ENCODE measurements at places on chromosomes 13 and 19. TPM values are rescaled to one million over a fixed set of nuclear protein-coding genes. Genes with fewer than 3 reads are reported as not detected.

The CEP89 gene
- 6.3 TPM for total RNA-seq

The PBX4 gene
- 1.5 TPM for total RNA-seq

The CLEC11A gene
- total RNA-seq: 27.5 TPM

The SYT5 gene
- 0.50 TPM for total RNA-seq

The ZNF816 gene
- 10.1 TPM for total RNA-seq

The NPAS1 gene
- total RNA-seq: 0.26 TPM

The KCNJ14 gene
- 0.50 TPM for total RNA-seq

The ZNF43 gene
- total RNA-seq: 3.1 TPM

The MAP2K7 gene
- 10.4 TPM for total RNA-seq

The COL5A3 gene
- 0.77 TPM for total RNA-seq

The PLIN4 gene
- total RNA-seq: 5.3 TPM

The TMPRSS9 gene
- total RNA-seq: under 0.01 TPM

The PLIN5 gene
- not detected for total RNA-seq

The FGF21 gene
- not detected for total RNA-seq

The LRRC25 gene
- 4.6 TPM for total RNA-seq

The NCCRP1 gene
- total RNA-seq: not detected

The CCDC169 gene
- total RNA-seq: 3.3 TPM

The SYNE4 gene
- under 0.01 TPM for total RNA-seq

The ZNF878 gene
- not detected for total RNA-seq

The IFI30 gene
- 8.8 TPM for total RNA-seq

The ZNF563 gene
- total RNA-seq: 5.3 TPM

The KCNRG gene
- 7.7 TPM for total RNA-seq

The PSENEN gene
- 16.0 TPM for total RNA-seq

The KLK4 gene
- total RNA-seq: not detected

The IRF3 gene
- total RNA-seq: 61.1 TPM

The SSC5D gene
- total RNA-seq: 19.3 TPM

The ERICH4 gene
- not detected for total RNA-seq

The ZNF772 gene
- 16.9 TPM for total RNA-seq

The TRPC4 gene
- total RNA-seq: 1.7 TPM

The CLIP3 gene
- total RNA-seq: 19.8 TPM

The ELANE gene
- 0.51 TPM for total RNA-seq

The ZNF613 gene
- 11.2 TPM for total RNA-seq

The SYCN gene
- total RNA-seq: not detected

The HRC gene
- not detected for total RNA-seq

The C13orf46 gene
- total RNA-seq: 0.26 TPM

The CERS1 gene
- total RNA-seq: 1.5 TPM

The NKPD1 gene
- total RNA-seq: 0.26 TPM

The ZNF429 gene
- total RNA-seq: 5.6 TPM
